ENCODE measurements at places on chromosomes 4 and X.

DNA sequence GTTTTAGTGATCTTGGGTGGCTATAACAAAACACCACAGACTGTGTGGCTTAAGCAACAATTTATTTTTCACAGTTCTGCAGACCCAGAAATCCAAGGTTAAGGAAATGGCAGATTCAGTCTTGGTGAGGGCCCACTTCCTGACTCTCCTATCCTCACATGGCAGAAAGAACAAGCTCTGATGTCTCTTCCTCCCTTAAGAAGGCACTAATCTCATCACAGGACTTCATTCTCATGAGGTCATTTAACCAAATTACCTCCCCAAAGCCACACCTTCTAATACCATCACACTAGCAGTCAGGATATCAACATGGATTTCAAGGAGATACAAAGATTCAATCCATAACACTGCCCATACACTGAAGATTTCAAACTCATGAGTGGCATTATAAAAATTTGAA, 350.3 kb downstream of the GRID2 start:
- DNase-seq, result no peak

- DNase-seq, result no peak
Measured at GRCh38 chr4:30028826-30029225, 691.3 kb upstream of the PCDH7 start.

DNA sequence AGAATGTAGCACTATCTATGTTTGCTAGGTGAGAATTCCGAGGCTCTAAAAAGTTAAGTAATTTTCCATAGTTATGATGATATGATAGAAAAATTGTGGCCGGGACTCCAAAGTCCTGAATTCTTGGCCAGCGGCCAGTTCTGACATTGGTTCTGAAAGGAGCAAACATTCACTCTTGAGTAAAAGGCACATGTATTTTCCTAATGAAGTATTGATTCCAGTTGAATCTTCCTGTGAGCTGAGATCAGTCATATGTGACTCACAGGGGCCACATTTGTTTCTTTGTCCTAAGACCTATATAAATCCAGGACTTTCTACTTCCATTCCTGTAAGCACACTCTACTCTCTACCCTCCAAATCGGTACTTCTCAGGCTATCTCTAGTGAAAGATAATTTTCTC, 349.9 kb downstream of the BMPR1B start:
- no peak for DNase-seq

- no peak for DNase-seq
Measured at GRCh38 chr4:75683482-75684155, 10.4 kb upstream of the G3BP2 start.

DNA sequence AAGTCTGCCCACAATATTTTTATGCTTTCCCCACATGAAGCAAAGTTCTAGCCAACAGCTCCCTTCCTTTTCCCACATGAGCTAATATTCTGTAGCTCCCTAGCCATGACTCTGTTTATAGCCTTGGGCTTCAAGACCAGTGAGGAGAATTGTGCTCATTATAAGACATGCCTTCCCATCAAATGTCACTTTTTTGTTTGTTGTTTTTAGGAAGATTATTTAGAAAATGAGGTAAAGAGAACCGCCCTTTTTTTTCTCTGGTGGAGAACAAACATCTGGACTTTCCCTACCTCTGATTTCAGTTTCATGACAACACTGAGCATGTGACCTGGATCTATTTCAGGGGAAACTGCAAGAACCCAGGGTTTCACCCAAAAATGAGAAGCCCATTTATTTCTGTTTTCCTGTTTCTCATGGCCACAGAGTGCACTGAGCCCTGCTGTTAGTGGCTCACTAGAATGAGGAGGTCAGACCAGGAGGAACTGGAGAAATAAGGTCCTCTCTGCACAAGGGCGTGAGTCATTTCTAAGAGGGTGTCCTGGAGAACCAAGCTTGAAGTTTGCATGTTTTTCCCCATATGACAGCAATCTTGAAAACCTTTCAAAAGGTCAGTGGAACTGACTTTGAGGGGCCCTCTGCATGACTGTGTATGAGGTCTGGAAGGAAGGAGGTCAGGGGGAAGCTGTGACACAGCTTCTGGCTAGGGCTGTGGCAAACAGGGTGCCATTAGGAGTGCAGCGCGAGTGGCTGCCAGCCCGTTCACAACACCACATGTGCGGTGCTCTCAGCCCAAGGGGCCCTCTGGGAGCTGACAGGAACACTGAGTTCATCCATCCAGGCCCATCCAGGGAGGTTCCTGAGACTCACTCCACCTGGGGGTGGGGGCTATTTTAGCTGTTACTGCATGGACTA, 55.2 kb downstream of the CHST7 start:
- peak; percentile 96 for DNase-seq

DNA sequence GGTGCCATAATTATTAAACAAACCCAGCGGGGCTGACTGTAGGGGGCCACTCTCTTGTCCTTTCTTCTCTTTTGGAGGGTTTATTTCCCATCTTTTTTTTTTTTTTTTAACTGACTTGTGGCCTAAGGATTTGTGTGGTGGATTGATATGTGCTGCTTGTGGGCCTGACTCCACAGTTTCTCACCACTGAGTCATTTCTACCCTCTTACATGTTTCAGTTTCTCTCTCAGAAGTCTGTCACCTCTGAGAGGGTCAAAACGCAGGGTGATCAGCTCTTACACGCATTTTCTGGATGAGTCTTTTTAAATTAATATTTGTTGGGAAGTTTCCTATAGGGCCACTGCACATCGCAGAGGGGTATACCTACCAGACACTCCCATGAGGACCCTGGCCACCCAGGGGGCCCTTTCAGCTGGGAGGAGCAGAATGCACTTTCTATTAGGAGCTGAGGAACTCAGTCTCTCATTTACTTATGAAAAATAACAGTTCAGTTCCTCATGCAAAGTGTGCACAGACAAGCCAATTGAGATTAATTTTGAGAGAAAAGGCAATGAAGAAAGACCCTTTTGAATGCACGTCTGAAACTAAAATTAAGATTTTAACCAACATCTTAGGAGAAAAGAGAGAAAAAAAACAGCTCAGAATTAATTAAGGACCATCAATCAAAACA, 407.9 kb downstream of the TECRL start:
- DNase-seq, result no peak

GRCh38 chr4:88911246-88912212, 145.5 kb downstream of the FAM13A start:
- DNase-seq, result no peak

GRCh38 chr4:60857130-60857753, 342.9 kb upstream of the ADGRL3 start:
- DNase-seq, result no peak

DNA sequence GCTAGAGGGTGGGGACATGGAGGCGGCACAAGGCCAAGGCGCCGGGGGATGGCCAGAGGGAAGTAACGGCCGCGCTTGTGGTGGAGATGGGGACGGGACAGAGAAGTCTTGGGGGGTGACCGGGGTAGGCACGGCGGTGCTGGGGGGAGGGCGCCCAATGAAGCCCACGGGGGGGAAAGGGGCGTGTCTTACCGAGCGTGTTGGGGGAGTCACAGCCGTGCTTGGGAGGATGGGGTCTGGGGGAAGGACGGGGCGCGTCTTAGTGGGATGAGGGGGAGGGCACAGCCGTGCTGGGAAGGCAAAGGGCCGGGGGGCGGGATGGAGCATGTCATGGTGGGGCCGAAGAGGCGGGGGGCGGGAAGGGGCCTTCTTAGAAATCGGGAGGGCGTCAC, 952 bp downstream of the ARSD start:
- DNase-seq, result peak; percentile 41

GRCh38 chr4:42768125-42768748, 111.3 kb upstream of the ATP8A1 start:
- no peak for DNase-seq

- DNase-seq, result peak; percentile 9
Measured at GRCh38 chrX:8731559-8732395, at the start of gene ANOS1. Gene ANOS1 (minus strand): TSS chrX:8732137. CDS start chrX:8732036, 101 bp downstream.

DNA sequence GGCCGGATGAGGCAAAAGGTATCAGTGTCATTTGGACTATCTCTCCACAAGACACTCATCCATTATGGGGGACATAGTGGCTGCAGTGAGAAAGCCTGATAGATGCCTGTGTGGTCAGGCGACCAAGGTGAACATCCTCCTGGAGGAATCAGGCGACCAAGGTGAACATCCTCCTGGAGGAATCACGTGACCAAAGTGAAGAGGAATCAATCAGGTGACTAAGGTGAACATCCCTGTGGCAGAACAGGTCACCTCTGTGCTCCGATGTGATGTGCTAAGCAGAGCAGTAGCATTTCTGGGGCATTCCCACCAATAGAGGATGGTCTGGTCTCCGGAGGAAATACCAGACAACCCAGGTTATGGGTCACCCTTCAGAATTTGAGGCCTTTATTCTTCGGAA, 44.0 kb downstream of the RNF212 start:
- no peak for DNase-seq

Measured in inflammatory macrophage treated with lipopolysaccharide for 1 hour (primary cell).